ENCODE measurements at places on chromosomes 11 and 22.
A peak's percentile ranks its signal among the peaks of the same experiment; 100 is the strongest.

- DNase-seq: no peak
Observed at GRCh38 chr11:35146074-35146521, 7.1 kb downstream of the CD44 start.

DNA sequence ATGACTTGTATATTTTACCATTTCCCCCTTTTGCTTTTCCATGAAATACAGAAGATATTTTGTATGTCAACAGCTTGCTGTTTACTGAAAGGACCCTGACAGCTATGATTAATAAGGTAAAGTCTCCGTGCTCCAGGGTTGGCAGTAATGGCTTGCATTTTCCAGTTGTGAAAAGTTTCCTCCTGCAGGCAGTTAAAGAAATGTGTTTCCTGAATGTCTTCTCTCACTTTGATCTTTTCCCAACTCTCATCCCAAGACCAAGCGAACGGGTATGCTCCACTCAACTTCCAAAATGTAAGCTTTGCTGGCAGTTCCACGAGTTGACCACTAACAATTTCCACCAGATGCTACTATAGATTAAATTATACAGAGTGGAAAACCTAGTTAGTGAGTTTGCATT, 8.9 kb downstream of the FIBIN start:
- DNase-seq: no peak

DNA sequence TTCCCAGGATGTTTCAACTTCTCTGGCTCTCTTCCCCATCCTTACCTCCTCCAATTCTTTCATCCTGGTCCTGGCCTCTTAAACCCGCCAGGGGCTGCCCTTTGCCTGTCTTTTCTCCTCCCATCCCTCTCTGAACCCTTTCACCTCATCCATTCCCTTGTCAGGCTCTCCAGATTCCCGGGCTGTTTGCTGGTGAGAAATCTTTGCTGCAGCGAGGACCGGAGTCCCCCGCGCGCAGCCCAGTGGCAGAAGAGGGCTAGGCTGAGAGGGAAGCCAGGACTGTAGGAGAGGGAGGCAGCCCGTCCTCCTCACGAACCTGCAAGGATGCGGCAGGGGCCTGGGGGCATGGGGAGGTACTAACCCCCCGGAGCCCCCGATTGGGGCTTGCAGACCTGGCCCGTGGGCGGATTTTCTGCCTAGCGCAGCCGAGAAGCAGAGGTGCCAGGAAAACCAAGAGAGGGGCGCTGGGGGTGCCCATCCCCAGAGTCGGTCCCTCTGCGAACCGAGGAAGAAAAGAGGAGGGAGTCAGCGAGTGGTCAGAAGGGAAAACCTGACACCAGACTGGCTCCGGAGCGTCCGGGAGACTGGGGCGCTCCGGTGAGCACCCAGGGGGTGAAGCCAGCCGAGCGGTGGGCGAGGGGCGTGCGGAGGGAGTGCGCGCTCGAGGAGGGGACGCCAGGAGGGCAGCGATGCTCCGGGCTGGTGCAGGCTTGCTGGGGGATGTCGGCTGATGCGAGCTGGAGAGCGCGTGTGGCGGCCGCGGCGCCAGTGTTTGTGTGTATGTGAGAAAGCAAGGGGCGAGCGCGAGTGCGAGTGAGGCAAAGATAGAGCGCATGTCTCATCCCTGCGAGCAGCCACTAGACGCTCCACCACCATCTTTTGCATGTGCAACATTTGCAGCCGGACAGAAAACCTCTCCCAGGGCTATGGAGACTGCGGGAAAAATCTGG, at the start of gene GRIA4:
Gene GRIA4 (plus strand): TSS at position 242 of the 950 bp plus-strand sequence. CDS start 925 bp downstream, outside the sequence.
- DNase-seq: peak; percentile 67

DNA sequence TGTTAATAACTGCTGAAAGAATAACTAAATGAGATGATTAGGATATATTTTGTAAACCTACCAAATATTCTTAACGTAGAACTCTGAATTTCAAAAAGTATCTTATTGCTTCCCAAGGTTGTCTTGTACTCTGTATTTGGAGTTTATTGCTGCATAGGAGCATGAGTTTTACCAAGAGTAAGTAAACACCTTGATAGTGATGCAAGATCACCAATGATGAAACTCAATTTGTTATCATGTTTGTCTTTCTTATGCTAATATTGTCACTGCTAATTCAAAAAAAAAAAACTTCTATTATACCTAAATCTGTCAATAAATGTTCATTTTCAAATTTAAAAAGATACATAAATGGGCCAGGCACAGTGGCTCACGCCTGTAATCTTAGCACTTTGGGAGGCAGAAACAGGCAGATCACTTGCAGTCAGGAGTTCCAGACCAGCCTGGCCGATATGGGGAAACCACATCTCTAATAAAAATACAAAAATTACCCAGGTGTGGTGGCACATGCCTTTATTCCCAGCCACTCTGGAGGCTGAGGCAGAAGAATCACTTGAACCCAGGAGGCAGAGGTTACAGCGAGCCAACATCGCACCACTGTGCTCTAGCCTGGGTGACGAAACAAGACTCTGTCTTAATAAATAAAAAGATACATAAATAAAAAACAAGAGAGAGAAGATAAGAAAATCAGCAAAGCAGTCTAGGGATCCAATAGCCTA, 23.4 kb upstream of the PLAAT2 start:
- DNase-seq: no peak

- no peak for DNase-seq
Observed at GRCh38 chr22:40432157-40432556, 61.8 kb downstream of the SGSM3 start.

GRCh38 chr11:122814401-122814800, 23.9 kb upstream of the CRTAM start:
- DNase-seq: no peak

DNA sequence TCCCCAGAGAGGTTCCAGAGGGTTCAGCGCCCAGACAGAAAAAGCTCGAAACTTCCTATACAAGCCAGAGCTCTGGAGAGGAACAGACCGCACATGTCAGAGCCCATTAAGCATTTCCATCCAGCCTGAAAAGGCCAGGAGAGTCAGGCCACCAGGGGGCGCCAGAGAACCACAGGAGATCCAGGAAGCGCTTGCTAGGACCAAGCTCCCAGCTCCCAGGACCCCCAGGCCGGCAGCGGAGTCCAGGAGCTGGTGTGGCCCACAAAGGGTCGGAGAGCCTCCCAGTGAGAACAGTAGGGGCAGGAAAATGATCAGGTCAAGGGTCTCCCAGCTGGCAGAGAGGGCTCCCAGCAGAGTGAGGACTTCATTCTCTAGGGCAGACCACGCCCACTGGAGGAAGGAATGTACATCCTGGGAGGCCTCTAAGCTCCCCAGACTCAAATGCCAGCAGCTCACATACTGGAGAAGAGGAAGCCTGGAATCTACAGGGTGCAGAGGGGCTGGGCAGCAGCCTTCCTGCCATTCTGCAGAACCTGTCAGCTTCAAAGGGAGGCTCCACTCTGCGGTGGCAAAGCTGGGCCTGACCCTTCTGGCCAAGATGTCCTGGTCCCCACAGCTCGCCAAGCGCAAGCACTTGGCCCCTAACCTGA, 2.1 kb upstream of the MEI1 start:
- peak; percentile 86 for DNase-seq

Data from fibroblast of skin of abdomen (primary cell).